Aortic smooth muscle cell (primary cell): ENCODE measurements at places on chromosomes 5 and 9. TPM values are rescaled to one million over a fixed set of nuclear protein-coding genes. Genes with fewer than 3 reads are reported as not detected.

MCCC2 gene
- total RNA-seq = 19.3 and 20.1 TPM in 2 replicates

ALDH1A1 gene
- total RNA-seq = 46.2 and 87.7 TPM in 2 replicates

CAMK4 gene
- total RNA-seq = 0.37 and 0.66 TPM in 2 replicates

HINT1 gene
- total RNA-seq = 192 and 236 TPM in 2 replicates

RFESD gene
- total RNA-seq = 2.1 and 2.2 TPM in 2 replicates

SAPCD2 gene
- total RNA-seq = 5.1 and 7.7 TPM in 2 replicates

OSMR gene
- total RNA-seq = 46.1 and 56.5 TPM in 2 replicates

WDR38 gene
- not detected in 2 replicates for total RNA-seq

POU5F2 gene
- 0.53 and 0.99 TPM in 2 replicates for total RNA-seq
